ENCODE measurements at places on chromosomes 3 and 15. TPM values are rescaled to one million over a fixed set of nuclear protein-coding genes. Genes with fewer than 3 reads are reported as not detected.

TMC3 gene
- not detected for total RNA-seq

LRRC34 gene
- not detected for total RNA-seq

LRRC31 gene
- total RNA-seq = not detected

IL20RB gene
- 6.1 TPM for total RNA-seq

ZNF80 gene
- 0.12 TPM for total RNA-seq

SV2B gene
- not detected for total RNA-seq

TMEM42 gene
- total RNA-seq = 13.9 TPM

FMN1 gene
- total RNA-seq = 0.39 TPM

GOLGA6A gene
- total RNA-seq = 0.39 TPM

TRIM71 gene
- total RNA-seq = 0.17 TPM

CACNA2D3 gene
- 0.20 TPM for total RNA-seq

COL6A5 gene
- total RNA-seq = not detected

RPL14 gene
- 2,938 TPM for total RNA-seq

CSPG4 gene
- total RNA-seq = 18.1 TPM

QARS1 gene
- total RNA-seq = 346 TPM

PP2D1 gene
- not detected for total RNA-seq

KLHL40 gene
- total RNA-seq = not detected

SGO1 gene
- total RNA-seq = 23.5 TPM

Data from HCT116 (cell line).